Dorsolateral prefrontal cortex (tissue), 122 donors: ENCODE measurements at places on chromosomes 2 and 18. TPM values are rescaled to one million over a fixed set of nuclear protein-coding genes. Genes with fewer than 3 reads are reported as not detected.

UGGT1 gene
- 32.9 TPM for total RNA-seq

GRCh38 chr2:42493468-42494354 is at the start of gene KCNG3:
KCNG3 (minus strand) TSS chr2:42493982; CDS start chr2:42493501, 481 bp downstream.
- DNase-seq: peak; percentile 29

RTP5 gene
- 12.3 TPM for total RNA-seq

- no peak for DNase-seq
These were observed 68.6 kb upstream of the YWHAQ start for GRCh38 chr2:9699139-9700108.

DNA sequence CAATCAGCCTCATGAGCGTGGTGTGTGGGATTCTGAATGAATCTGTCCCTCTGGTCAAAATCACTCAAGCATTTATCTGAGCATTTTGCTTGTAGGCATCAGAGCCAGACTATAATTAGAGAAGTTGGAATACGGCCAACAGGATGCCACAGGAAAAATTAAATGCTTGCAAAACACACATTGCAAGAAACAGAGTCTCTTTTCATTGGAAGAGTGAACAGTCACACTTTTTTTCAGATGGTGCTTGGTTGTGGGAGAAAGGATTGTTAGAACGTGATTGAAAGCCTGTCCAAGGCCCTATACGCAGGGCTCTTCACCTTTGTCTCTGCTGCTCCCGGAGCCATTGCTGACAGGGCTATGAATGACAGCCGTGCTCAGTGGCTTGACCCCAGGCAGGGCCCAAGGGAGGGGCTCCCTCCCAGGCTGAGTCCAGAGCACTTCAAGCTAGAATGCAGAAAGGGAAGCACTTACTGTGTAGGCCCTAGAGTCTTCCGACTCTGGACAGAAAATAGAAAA is 59.8 kb downstream of the SNTG2 start:
- DNase-seq: no peak

GRCh38 chr2:65504201-65504600 is 71.8 kb upstream of the SPRED2 start:
- no peak for DNase-seq

CCDC141 gene
- 0.40 TPM for total RNA-seq

RRM2 gene
- 0.68 TPM for total RNA-seq

LAMA3 gene
- 9.2 TPM for total RNA-seq

DNA sequence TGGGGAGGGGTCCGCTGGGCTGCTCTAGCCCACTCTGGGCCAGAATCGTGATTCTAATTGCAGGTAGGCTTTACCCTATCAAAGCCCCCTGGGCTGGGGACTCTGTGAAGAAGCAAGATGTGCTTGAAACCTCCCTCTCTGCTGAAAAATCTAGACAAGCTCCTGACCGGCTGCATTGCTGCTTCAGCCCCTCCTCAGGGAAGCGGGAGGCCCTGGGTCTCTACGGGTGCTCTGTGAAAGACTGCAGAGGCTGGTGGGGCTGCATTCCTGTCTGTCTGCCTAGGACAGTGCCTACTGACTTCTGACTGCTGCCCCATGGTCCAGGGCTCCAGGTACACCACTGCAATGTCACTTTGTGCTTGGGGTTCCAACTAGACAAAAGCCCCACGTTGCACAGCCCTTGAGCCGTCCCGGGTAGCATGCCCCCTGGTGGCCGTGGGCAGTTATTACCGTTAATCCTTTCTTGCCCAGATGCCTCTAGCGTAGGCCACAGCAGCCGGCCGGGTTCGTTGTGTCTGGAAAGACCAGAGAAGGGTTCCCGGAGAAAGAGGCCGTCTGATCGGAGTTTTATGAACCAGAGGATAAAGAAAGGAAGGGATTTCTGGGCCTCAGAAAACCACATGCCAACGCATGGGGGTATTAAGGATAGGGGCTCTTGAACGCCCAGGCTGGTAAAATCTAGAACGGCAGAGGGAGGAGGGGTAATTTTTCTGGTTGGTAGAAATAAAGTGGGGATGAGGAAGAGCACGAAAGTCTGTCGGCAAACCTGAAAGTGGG is 15.9 kb upstream of the C1QL2 start:
- no peak for DNase-seq

ACVR2A gene
- 26.0 TPM for total RNA-seq

GRCh38 chr2:36707050-36707449 is 10.5 kb downstream of the VIT start:
- DNase-seq: no peak

GRCh38 chr2:71261534-71261933 is 34.6 kb upstream of the PAIP2B start:
- no peak for DNase-seq

DNA sequence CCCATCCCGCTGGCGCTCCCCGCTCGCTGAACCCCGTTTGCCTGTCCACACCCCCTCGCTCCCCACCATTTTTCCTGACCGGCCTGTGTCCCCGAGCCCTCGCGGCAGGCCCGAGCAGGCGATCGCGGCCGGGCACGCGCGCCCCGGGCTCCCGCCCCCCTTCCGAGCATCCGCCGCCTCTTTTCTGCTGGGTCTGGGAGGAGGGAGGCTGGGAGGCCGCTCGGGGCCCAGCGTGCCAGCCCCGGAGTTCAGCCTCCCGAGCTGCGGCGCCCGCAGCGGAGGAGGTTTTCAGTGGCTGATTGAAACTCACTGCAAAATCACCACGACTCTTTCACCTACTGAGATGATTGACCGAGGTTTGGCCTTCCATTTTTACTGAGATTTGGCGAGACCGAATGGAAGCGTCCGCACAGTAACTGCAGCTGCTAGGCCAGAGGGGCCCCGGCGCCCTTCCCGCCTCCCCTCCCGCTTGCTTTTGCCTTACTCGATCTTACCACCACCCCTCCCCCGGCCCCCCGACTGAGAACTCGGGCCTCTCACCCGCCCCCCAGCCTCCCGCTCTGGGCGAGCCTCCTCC is 4.8 kb downstream of the SOX11 start:
- no peak for DNase-seq

GRCh38 chr2:239826786-239827522 is 198.2 kb downstream of the NDUFA10 start:
- peak; percentile 31 for DNase-seq

SF3B6 gene
- 34.7 TPM for total RNA-seq

COL6A3 gene
- total RNA-seq: 2.6 TPM

DNA sequence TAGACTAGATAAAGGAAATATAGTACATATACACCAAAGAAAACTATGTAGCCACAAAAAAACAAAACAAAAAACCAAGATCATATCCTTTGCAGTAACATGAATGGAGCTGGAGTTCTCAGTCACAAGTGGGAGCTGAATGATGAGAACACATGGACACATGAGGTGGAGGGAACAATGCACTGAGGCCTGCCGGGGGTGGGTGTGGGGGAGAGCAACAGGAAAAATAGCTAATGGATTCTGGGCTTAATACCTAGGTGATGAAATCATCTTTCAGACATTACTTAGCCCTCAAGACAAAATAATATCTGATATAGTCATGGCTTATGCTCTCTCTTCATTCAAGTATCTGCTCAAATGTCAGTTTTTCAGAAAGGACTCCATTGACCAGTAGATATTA is 930.6 kb downstream of the LRP1B start:
- DNase-seq: no peak

GRCh38 chr2:230348787-230349186 is 21.8 kb downstream of the SP140L start:
- no peak for DNase-seq

DNA sequence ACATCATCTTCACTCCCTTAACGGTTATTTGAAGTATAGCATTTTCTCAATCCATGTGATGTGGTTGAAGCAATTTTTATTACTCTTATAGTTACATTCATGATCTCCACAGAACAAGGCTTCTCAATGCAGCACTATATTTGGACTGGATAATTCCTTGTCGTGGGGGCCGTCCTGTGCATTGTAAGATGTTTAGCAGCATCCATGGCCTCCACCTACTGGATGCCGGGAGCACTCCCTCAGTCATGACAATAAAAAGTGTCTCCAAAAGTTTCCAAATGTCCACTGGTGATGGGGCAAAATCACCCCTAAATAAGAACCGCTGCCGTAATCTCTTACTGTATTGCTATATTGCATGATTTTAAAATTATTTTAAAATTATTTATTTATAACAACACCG is 110.6 kb upstream of the DDX18 start:
- DNase-seq: no peak

- no peak for DNase-seq
These were observed 646 bp downstream of the PHLPP1 start for GRCh38 chr18:62715759-62716615.

DNA sequence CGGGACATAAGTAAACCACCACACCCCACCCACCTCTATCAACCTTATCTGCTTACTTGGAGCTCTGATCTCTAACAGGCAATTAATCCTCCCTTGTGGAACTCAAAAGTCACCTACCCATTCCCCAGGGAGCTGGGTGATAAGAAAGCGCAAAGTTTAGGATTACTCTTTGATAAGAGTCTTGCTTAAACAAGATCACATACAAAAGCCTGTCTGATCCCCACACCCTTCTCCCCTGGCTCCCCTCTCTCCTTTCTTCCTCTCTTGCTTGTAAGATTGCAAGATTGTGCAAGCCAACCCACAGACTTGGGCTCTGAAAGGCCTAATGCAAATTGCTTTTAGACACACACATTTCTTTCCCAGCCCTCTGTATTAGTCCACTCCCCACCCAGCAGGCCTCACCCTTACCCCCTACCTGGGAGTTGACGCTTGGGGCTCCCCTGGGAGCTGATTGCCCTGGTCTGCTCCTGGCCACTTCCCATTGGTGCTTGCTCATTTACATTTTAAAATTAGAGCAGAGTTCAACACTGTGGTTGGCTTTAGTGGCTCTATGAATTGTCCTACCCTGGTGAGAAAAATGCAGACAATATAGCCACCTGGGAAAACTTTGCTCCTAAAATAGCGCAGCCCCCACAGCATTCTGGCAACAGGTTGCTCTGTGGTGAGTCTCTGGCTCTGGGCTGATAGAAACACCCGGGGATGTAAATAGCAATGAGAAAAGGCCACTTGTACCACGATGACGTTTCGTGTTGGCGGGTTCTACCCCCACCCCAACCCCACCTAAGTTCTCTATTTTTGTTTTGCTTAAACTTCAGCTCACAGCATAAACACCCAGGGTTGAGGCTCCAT is 92.8 kb upstream of the MSH2 start:
- DNase-seq: peak; percentile 36

DNA sequence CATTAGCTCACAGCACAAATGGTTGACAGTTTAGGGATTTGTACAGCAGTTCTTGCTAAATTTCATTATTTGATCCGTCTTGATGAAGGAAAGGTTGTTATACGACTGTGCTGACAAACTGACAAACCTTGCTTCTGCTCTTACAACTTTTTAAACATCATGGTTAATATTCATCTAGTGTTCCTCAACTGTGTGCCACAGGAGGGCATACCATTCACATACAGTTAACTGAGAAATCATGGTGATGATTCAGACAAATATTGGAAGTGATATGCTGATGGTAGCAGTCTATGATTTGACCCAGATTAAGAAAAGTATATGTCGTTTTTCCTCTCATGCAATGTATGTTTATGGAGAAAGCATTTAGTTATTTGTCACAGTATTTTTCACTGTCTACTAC is 129.8 kb upstream of the FSIP2 start:
- no peak for DNase-seq

DNA sequence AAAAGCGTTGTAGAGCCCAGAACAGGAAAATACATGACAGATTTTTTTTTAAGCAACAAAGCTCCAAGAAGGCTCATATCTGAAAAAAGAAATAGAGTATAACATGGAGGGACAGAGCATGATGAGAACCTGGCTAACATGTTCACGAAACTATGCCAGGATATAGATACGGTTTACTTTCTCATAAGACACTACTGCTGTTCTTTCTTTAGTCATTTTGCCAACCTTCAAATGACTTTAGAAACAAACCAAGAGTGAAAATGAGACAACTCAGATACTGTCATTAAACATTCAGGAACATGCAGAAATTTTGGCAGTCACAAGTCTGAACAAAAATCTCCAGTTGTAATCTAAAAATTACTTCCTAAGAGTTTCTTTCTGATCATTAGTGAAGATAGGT is 14.3 kb downstream of the LPIN2 start:
- no peak for DNase-seq

DNA sequence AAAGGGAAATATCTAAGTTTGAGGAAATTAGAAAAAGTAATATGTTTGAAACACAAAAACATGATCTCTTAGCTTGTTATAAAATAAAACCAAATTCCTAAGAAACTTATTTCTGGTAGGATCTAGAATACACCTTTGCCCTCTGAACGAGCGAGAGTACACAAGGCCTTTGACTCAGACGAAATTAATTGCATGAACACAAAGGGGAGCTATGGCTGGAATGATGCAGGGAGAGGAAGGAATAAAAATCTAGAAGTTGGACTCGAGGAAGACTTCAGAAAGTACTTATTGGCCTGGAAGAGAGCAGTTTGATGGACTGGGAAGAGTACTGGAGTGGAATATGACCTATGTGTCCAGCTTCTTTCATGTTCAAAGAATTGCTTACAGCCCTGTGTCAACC is 927 bp upstream of the CRYGD start:
- no peak for DNase-seq

- DNase-seq: no peak
These were observed 3.5 kb upstream of the KCNE4 start for GRCh38 chr2:223048519-223048918.

DNA sequence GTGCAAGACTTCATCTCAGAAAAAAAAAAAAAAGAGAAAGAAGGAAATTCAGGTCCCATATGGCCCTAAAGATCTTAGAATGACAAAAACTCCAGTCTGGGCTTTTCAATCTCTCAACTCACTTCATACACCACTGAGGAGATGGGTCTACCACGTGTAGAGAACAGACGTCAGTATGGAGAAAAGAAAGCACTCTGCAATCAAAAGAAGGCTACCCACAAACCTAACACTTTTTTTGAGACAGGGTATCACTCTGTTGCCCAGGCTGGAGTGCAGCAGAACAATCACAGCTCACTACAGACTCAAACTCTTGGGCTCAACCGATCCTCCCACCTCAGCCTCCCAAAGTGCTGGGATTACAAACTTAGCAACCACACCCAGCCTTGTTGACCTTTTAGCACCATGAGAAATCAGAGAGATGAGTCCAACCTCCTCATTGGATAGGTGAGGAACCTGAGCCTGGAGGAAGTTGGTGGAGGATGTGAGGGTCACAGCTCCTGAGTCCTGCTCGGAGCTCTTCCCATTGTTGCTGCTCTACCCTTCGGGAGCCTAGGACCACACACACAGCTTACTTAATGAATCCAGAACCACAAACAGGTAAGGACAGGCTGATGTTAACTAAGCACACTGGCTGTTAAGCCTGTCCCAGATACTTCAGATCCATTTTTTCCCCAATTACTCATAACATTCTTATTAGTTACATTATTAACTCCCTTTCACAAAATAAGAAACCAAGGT is 23.7 kb downstream of the TBC1D8 start:
- no peak for DNase-seq

DNA sequence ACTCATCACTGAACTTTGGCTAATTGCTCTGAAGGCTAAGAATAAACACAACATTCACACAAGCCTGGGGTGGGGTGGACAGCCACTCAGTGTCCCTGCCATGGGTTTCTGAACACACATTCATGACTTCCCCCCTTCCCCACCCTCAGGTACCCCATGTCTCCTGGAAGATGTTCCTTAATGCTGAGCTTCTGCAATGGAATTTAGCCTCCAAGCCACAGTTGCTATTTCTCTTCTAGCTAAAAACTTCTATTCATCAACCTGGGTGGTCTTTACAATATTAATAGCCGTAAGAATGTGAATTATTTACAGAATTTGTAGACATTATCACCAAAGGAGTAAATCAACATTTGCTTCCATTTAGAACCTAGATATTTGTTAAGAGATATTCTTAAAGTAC is 175.1 kb downstream of the ACKR3 start:
- no peak for DNase-seq
